Stimulated activated CD4-positive, alpha-beta T cell treated with anti-CD3 and anti-CD28 coated beads, Interleukin-4, amount 100 ng/mL, for 48 hours (primary cell): ENCODE measurements at places on chromosomes 5 and 9.

DNA sequence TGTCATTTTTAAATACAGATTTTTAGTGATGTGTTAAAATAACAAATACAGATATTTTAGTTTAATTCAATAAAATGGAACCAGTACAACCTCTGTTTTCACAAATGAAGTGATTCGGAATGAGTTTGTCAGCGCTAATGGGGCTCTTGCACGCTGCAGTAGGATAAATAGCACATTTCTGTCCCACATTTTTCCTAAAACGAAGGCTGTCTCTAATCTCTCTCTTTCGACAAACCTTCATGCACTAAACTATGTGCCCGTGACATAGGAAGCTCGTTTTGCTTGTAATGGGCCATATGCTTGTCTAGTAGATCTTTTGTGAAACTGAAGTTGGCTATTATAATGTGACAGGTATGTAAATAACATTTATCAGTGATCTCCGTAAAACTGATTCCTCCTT is 100.5 kb downstream of the INIP start:
- DNase-seq = no peak

- DNase-seq = no peak
Measured at GRCh38 chr5:41176952-41177351, 36.4 kb downstream of the C6 start.

DNA sequence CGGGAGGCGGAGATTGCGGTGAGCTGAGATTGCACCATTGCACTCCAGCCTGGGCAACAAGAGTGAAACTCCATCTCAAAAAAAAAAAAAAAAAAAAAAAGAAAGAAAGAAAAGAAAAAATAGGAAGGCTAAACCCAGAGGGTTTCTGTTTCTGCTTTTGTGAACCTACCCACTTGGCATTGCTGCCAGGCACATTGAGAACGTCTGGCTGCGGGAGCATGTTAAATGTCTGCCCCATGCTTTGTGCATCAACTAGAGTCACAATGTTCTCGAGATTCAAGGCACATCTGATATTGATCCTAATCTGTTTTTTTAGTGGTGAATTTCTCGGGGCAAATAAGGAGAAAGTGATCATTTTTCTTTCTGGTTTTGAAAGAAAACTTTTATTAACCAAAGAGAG is 2.8 kb downstream of the SLC25A25 start:
- no peak for DNase-seq

DNA sequence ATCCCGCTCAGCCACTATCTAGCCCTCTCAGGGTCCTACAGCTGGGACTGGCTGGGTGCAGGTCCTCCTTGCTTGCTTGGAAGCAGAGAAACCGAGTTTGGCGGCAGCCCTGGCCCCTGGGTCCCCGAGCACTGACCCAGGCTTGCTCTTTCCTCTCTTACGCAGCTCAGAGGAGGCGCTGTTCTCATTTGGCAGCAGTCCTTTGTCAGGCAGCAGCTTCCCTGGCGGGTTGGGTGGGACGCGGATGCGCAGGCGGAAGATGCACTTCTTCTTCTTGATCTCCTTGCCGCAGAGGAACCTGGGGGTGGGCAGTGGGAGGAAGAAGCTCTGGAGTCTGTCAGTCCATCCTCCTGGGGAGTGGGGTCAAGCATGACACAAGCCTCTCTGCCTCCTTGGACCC is 14.5 kb downstream of the PHF19 start:
- no peak for DNase-seq

DNA sequence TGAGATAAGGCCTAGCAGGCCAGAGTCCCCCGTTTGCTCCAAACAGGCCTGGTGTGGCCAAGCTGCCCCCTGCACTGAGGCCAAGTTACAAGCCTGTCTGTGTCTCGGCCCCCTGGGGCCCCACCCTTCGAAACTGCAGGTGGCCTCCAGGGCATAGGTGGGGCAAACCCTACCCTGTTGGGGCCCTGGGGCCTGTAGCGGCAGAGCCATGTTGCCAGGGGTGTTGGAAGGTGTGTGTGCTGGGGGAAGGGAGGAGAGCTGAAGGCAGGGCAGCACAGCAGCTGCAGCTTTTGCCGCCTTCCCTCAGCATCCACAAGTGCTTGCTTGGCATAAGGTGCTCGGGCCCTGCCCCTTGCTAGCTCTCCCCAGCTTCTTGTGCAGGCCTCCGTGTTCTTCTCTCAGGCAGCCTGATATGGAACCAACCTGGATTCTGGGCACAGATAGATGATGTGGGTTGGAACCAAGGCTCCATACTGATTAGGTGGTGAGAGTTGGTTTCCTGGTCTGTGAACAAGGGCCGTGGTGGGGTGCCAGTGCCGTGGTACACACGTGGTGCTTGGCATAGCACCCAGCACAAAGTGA is 12.7 kb downstream of the IRF1 start:
- DNase-seq = no peak

- DNase-seq = no peak
Measured at GRCh38 chr5:17249029-17249634, 31.7 kb downstream of the BASP1 start.

DNA sequence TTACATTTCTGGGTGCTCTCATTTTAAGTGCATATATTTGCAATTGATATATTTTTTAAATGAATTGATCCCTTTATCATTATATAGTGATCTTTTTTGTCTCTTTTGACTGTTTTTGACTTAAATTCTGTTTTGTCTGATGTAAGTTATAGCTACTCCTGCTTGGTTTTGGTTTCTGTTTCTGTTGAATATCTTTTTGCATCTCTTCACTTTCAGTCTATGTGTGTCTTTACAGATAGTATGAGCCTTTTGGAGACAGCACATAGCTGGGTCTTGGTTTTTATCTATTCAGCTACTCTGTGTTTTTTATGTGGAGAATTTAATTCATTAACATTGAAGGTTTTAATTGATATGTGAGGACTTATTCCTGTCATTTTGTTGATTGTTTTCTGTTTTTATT is 311.3 kb downstream of the SPATA31D1 start:
- no peak for DNase-seq

DNA sequence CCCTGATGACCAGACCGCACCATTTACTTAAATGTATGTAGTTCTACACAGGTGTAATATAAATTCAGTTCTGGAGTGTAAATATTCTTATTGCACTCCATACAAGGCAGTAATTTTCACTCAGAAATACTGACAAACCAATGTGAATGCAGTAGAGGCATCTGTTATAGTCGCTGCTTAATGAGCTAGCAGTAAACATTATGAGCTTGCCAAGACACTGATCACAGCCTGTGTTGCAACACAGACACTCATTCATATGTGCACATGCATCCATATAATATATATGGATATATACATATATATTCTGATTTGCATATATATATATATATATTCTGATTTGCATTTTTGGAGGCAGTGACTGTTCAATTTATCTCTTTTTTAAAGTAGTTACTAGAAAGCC is 435.1 kb upstream of the ST8SIA4 start:
- DNase-seq = no peak
